ENCODE measurements at places on chromosomes 6 and 20.

GRCh38 chr20:5234158-5234557, 82.6 kb downstream of the PROKR2 start:
- no peak for DNase-seq

DNA sequence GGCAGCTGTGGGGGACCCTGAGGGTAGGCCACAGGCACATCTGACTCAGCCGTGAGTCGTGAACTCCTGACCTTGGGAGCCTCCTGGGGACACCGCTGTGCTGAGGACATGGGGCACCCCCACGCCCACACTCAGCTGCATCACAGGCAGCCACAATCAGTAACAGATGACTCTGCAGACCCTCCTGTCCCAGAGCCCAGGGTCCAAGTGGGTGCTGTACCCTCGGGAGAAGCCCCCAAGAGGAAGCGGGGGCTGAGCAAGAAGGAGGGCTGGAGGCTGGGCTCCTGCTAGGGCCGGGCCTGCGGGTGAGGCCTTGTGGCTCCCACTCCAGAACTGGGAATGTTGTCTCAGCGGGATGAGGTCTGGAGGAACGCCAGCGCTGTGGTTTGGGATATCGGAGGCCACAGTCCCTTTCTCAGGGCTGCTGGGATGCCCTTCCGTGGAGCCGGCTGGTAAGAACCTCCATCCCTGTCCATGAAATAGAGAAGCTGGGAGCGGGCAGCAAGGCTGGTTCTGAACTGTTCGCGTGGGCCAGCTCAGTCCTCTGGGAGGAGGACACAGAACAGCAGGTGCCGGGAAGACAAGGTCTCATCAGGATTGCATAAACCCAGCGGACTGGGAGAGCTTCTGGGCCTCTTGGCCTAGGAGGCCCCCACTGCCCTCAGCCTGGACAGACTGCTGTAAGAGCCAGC, 3.1 kb upstream of the LAMA5 start:
- DNase-seq = no peak

DNA sequence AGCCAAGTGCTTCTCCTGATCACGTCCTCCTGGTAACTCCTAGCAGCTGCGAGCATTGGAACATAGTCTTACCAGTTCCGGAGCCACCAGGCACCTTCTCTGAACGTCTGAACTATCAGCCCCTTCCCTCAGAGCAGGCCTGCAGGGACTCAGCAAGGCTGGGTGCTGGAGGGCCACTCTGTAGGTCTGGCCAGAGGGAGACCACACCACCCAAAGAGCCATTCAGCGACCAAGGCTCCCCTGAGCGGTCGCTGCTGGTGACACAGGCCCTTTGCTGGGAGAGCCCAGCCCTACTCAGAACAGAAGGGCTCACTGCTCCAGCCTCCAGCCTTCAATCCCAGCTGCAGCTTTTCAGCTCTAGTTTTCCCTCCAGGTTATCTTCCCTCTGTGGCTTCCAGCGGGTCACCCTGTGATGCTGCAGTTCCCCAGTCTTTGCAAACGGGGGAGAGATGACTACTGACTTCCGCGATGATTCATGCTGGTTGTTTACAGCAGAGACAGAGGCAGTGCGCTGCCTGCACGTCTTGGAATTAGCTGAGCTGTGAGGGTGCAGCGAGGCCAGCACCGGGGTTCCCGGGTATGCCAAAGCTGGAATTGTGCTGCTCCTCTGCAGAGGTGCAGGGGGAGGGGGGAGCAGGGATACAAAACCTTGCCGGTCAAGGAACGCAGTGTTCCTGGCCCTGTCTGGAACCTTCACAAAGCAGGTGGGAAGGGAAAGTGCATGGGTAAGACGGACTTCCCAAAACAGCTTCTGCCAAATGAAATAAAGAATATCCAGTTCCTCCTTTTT, 161.4 kb downstream of the LY86 start:
- DNase-seq = no peak

DNA sequence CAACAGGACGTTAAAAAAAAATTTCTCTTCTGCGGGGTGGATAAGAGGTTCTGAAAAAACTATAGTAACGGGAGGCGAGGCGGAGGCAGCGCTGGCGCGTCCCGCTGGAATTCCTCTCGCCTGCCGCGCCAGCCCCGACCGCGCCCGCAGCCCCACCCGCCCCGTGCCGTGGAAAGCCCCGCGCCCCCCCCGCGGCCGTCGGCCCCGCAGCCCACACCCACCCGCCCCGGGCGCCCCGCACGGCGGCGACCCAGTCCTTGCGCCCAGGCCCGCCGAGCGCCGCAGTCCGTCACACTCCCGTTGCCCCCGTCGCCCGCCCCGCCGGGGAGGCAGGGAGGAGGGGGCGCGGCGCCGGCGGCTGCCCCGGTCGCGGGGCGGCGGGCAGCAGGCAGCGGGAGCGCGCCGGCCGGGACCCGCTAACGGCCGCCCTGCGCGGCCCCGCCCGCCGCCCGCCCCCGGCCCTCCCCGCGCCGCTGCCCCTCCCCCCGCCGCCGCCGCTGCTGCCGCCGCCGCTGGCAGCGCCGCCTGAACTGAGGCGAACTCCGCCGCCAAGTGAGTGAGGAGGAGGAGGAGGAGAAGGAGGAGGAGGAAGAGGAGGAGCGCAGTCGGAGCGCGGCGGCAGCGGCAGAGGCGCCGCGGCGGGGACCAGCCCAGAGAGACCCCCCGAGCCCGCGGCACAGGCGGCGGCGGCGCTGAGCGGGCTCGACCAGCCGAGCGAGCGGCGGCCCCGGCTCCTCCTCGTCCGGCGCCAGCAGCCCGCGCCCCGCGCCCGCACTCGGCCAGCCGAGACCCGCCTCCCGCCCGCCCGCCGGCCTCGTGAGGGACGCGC, at the start of gene QKI:
TSS of gene QKI (plus strand) at position 602 of the 829 bp plus-strand sequence. CDS start 476 bp downstream, outside the sequence.
- peak; percentile 51 for DNase-seq

GRCh38 chr6:6402006-6402405, 81.5 kb upstream of the F13A1 start:
- DNase-seq = no peak

DNA sequence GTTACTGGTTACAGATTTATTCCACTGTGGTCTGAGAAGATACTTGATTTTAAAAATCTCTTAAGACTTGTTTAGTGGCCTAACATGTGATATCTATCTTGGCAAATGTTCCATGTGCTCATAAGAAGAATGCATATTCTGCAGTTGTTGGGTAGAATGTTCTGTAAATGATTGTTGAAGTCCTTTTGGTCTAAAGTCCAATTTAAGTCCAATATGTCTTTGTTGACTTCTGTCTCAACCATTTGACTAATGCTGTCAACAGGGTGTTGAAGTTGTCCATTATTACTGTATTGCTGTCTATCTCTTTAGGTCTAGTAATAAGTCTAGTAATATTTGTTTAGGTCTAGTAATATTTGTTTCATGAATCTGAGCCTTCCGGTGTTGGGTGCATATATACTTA, 387.8 kb upstream of the RUNX2 start:
- no peak for DNase-seq

Measured in NCI-H1436 (cell line).